Activated gamma-delta T cell treated with Interleukin-2 at 50 U/mL for 16 hours (primary cell): ENCODE measurements at places on chromosomes 2 and 18.

DNA sequence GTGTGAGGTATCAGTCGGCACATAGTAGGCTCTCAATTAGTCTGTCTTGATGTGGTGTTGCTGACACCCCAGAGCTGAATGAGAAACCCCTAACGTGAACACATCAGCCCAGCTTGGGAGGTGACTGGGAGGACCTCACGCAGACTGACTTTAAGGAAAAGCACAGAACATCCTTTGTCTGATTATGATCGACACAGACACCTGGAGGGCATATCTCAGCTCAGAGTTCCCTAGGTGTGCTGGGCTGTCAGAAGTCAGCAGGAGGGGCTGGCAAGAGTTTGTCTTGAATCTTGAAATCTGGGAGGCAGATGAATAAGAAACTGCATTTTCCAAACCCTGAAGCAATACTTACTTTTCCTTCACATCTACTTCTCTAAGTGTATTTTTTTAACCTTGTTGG, 16.8 kb upstream of the MYCN start:
- DNase-seq: no peak

DNA sequence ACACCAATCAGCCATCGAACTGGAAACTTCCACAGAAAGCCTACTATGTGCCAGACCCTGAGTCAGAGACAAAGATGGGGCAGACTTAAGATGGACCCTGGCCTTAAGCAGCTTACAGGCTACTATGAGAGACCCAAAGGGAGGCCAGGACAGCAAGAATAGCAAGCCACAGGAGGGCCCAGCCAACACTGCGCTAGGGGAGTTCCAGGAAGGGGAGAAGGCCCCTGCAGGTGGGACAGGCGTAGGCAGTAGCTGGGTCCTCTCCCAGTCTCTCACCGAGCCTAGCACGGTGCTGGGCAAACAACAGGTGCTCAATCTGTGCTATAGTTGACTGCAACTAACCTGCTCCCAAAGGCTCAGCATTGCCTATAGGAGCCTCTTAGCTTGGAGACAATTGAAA, 136.2 kb downstream of the CLIP4 start:
- DNase-seq: no peak

DNA sequence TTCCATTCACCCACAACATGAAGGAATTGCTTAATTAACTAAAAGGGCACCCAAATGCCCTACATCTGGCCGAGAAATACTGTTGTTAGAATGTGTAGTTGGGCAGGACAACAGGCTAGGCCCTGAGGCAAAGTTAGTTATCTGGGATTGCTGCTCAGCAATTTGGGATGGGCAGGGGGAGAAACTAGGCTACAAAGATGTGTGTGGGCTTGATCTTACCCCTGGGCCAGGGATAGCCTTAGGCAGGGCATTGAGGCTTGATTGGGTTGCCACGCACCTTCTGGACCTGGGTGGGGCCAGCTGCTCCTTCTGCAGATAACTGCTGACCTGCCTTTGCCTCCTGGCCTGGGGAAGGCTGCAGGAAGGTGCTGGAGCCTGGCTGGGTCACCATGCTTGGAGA, 9.4 kb downstream of the IL18RAP start:
- no peak for DNase-seq

DNA sequence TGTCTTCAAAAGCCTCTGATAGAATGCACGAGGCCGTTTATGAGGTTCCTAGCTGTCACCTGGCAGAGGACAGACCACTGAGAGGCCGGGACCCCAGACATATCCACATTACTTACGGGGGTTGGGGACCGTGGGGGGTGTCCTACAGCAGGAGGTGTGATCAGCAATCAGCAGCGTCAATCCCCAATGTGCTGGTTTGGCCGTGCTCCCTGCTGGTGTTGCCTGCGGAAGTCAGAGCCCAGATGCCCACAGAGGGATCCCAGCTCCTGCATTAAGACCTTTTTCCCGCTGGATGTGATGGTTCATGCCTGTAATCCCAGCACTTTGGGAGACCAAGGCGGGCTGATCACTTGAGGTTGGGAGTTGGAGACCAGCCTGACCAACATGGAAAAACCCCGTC, 20.8 kb upstream of the SP5 start:
- no peak for DNase-seq

DNA sequence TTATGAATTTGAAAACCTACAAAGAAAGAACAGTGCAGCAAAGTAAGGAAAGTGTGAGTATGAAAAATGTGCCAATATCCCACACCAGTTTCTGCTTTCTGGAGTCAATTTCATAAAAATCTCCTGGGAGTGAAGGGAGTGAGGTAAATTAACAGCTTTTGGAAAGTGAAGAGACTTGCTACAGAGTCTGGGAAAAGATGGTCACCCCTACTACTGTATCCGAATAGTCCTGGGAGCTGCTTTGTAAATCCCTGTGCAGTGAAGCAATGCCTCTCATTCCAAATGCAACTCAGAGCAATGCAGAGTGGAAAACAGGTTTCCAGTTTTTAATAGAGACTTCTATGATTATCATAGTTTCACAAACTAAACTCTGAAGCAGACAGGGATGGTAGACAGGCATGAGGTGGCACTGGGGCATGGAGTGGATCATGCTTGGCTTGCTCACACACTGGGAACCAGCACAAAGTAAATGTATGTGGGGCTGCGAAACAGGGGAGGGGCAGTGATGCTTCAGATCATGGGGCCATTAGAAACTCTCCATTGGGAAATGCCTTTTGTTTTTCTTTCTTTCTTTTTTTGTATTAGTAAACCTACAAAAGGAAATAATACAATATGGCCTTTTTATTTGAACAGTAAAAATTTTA, 10.6 kb downstream of the COL5A2 start:
- no peak for DNase-seq

DNA sequence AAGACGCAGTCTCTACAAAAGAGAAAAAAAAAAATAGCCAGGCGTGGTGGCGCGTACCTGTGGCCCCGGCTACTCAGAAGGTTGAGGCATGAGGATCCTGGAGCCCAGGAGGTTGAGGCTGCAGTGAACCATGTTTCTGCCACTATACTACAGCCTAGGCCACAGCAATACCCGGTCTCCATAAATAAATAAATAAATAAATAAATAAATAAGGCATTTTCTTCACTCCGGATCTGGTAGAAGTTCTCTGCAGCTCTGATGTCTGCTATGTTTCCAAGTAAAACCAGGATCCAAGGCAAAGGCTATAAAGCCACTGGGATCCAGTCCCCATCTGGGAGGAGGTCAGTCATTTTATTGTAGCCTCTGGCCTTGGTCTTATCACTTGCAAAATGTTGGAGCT, 15.5 kb downstream of the NFE2L2 start:
- no peak for DNase-seq
